Bone marrow (tissue), 2 donors: ENCODE measurements at places on chromosomes 1 and 21.

DNA sequence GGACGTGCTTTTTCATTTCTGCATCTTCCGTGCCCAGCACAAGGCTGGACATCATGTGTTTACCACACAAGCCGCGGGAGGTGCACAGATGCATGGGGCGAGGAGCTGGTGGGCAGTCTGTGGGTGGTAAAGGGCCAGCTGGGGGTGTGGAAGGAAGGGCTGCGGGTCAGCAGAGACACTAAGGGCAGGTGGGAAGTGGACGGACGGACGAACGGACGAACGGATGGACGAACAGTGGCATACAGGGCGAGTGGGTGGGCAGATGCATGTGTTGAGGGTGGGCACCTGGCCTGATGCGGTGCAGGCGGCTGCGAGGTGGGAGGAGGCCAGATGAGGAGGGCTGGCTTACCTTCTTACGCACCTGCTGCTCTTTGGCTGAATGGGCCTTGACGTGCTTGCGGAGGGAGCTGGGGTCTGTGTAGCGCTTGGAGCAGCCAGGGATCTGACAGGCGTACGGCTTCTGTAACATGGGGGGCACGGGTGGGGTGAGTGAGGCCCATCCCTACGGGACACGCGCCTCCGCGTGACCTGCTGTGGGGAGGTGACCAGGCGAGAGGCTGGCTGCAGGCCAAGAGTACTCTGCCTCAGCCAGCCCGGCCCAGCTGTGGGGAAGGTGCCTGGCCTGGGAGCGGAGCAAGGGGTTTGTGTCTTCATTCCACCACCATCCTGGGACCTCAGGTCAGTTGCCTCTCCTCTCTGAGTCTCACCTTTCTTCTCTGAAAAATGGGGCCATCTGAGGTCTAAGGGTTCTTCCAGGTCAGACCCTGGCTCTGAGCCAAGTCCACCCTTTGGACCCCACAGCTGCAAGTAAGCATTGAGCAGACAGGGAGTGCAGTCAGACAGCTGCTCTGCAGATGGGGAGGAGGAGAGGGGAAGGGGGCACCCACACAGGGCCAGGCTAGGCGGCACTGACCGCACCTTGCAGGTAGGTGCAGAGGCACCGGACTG is 65.5 kb downstream of the DMRTB1 start:
- no peak for DNase-seq

GRCh38 chr1:43753422-43753821 is 46.1 kb downstream of the ST3GAL3 start:
- DNase-seq: no peak

DNA sequence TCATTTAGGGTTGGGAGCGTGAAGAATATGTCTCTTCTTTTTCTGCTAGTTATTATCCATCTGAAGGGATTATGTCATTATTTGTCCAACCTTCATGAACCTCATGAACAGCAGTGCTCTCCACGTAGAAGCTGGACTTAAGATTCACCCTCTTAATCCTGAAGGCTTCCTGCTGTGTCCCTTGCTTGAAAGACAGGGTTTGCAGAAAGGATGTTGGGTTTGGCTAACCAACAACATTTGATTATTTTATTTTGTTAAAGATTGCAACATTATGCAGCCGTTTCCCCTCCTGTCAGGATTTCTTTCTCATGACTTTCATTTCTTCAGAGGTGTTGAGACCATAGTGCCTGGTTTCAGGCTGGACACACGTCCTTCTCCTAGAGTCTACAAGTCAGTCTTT is 75.2 kb downstream of the NGF start:
- no peak for DNase-seq

- no peak for DNase-seq
Measured at GRCh38 chr1:209746451-209747165, 9.2 kb upstream of the TRAF3IP3 start.

GRCh38 chr1:23980728-23981070 is 572 bp upstream of the SRSF10 start:
- peak; percentile 26 for DNase-seq

GRCh38 chr1:235259133-235259778 is 68.7 kb downstream of the ARID4B start:
- no peak for DNase-seq

DNA sequence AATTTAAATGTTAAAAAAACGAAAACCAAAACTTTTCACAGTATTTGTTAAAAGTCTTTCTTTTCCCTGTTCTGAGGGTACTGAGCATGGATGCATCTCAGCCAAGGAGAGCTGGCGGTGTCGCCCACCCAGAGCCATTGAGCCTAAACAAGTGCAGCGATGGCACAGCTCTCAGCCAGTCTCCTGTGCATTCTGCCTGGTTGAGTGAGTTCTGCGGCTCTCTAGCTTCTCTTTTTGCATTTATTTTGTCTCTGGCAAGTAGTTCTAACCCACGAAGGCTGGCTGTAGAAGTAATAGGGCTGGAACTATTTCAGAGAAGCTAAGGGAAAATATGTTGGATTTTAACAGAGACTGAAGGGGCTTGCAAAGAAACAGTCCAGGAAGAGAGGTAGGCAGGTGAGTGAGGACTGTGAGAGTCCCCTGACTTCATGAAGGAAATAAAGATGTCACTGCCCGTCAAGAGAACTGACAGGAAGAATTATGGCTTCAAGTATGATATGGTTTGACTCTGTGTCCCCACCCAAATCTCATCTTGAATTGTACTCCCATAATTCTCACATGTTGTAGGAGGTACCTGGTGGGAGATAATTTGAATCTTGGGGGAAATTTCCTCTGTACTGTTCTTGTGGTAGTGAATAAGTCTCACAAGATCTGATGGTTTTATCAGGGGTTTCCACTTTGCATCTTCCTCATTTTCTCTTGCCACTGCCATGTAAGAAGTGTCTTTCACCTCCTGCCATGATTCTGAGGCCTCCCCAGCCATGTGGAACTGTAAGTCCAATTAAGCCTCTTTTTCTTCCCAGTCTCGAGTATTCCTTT is 35.7 kb upstream of the LIN9 start:
- no peak for DNase-seq

- DNase-seq: no peak
Measured at GRCh38 chr1:245440922-245441321, 286.1 kb downstream of the KIF26B start.

DNA sequence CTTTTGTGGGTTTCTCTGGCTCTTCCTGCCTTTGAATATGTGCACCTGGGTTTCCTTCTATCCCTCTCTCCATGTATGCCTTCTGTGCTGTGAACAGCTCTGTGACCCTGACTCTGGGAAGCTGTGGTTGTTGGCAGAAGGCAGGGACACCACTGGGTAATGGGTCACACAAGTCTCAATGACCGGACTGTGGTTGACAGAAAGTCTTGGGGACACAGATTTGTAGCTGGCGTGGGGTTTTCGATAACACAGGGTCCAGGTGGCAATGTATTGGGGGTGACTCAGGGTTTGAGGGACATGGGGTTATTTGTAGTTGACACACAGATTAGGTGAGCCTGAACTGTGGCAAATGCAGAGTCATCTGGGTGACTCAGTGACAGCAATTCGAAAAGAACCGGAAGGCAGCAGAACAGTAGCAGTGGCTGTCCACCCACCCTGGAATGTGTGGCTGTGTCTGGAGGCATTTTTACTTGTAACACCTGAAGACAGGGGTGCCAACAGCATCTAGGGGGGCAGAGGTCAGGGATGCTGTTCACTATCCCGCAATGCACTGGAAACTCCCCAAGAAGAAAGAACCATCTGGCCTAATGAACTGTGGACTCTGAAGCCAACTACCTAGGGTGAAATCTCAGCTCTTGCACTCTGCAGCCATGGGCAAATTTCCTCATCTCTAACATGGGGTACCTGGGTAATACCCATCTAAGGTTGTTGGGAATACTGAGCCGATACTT is 13.0 kb upstream of the SLC6A9 start:
- no peak for DNase-seq

DNA sequence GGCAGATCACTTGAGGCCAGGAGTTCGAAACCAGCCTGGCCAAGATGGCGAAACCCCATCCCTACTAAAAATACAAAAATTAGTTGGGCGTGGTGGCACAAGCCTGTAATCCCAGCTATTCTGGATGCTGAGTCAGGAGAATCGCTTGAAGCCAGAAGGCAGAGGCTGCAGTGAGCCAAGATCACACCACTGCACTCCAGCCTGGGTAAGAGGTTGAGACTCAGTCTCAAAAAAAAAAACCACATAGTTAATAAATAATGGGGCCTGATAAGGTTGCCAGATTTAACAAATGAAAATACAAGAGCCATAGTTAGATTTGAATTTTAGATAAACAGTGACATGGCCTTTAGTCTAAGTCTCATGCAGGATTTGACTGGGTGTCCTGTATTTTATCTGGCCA is 175.7 kb downstream of the ZZZ3 start:
- no peak for DNase-seq

DNA sequence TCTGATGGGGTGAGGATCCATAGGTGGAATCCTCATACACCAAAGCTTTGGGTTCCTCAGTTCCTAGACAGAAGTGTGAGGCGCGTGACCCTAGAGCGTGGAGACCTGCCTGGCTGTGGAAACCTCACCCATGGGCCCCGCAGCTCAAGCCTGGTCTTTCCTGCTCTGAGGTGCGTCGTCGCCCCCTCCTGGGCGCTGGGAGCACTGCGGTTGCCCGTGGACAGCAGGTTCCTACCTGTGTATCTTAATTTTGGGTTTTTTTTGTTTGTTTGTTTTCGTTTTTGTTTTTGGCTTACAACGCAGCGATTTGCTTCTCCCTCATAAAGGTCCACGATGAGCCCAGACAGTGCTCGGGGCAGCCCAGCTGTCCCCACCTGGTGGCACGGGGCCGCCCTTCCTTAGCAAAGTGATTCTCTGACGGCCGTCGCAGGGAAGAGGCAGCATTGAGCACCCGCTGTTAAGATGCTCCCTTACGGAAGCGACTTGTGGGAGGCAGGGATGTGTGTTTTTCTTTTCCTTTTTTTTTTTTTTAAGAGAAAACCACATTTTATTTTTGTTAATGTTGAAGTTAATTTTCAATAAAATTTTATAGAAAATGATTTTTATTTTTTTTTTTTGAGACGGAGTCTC is 36.5 kb upstream of the TRAPPC10 start:
- DNase-seq: peak; percentile 48

- DNase-seq: no peak
Measured at GRCh38 chr1:202835548-202836072, 24.9 kb downstream of the PCAT6 start.

DNA sequence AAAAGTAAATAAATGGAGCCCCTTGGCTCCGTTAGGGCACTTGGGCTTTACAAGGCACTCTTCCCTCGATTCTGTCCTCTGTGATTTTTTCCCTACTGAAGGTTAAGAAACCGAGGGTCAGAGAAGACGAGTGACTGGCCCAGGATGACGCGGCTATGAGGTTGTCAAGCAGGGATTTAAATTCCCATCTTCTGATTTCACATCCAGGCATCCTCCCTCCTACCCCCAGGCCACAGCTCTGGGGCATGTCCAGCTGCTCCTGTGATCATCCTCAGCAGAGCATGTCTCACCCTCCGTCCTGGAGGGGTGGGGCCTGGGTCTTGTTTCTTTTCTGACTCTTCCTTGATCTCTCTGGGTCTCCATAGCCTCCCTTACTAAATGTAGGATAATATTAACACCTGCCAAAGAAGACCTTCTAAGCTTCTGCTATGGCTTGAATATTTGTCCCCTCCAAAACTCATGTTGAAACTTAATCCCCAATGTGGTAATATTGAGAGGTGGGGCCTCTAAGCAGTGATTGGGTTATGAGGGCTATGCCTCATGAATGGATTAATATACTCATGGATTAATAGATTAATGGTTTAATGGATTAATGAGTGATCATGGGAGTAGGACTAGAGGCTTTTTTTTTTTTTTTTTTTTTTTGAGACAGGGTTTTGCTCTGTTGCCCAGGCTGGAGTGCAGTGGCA is 4.6 kb downstream of the CRYBG2 start:
- no peak for DNase-seq

GRCh38 chr1:67761091-67761490 is 72.2 kb downstream of the GNG12 start:
- no peak for DNase-seq

- no peak for DNase-seq
Measured at GRCh38 chr1:29708796-29709703, 472.7 kb downstream of the PTPRU start.

GRCh38 chr1:22350924-22351767 is 100.5 kb upstream of the ZBTB40 start:
- DNase-seq: no peak

DNA sequence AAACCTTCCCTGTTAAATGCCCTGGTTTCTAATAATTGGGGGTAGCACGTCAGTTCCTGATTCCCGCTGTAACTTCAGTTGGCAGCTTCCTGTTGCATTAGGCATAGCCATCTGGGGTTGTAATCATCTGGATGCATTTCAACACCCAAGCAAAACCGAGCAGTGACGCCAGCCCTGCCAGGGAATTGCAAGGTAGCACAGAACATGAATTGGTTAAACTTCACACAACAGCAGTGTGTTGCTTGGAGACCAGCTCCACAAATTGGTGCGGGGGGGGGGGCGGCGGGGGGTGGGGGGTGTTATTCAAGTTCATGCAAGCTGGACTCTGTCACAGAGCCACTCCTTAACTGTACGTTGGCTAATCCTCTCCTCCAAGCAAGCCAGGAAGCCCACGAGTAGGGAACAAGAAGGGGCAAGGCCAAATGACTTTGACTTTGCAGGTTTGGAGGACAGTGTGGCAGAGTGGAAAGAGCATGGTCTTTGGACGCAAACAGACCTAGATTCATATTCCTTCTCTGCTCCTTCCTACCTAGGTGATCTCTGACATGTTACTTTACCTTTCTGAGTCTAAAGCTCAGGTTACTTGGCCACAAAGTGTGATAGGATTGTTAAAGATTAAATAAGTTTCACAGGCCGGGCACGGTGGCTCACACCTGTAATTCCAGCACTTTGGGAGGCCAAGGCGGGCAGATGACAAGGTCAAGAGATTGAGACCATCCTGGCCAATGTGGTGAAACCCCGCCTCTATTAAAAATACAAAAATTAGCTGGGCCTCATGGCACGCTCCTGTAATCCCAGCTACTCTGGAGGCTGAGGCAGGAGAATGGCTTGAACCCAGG is 4.7 kb downstream of the LAX1 start:
- peak; percentile 75 for DNase-seq

DNA sequence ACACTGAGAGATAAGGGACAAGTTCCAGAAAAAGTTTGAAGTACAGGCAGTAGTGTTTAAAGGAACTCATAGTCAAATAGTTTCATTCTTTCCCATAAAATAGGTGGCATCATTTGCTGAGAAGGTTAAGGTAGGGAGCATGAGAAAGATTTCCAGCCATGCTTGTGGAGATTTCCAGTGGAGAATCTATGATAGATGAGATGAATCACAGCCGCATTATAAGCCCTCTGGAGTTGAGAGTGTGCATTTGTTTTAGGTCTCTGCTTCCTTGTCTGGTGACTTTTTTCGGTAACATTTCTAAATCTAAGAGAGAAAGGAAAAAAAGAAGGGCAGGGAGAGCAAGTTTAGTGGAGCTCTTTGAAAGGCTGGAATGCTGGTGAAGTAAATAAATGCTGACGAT is 108.7 kb downstream of the DISP1 start:
- DNase-seq: no peak

GRCh38 chr1:95257758-95258157 is 23.7 kb downstream of the RWDD3 start:
- DNase-seq: no peak

- no peak for DNase-seq
Measured at GRCh38 chr1:101905283-101905835, 91.4 kb downstream of the OLFM3 start.
